ENCODE measurements at places on chromosomes 3 and 15. TPM values are rescaled to one million over a fixed set of nuclear protein-coding genes. Genes with fewer than 3 reads are reported as not detected.
A peak's percentile ranks its signal among the peaks of the same experiment; 100 is the strongest.

DNA sequence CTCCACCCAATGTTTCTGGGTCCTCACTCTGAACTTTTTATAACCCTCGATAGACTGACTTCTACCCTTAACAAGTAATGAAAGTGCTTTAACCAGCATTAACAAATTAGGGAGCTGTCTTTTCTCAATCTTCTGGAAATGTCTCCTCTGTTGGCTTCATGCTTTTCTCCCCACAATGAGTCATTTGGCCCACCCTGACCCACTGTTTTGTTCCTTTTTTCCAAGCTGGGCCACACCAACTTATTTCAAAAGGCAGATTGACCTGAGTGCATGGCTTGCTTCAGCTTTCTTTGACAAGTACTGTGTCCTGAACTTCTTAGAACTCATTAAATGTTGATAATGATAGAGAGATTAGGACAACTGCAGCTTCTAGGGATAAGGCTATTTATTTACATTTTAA, 199.6 kb upstream of the SEMA6D start:
- H3K4me1 ChIP-seq, result peaks cover 2% of the 10 kb centered on the region
- no peak overlapping the region for H3K4me3 ChIP-seq
- no peaks in the 10 kb centered on the region for H3K27me3 ChIP-seq
- no peaks in the 10 kb centered on the region for H3K36me3 ChIP-seq

GRCh38 chr15:92616621-92617548, 38.7 kb downstream of the FAM174B start:
- no peaks in the 10 kb centered on the region for H3K36me3 ChIP-seq
- H3K4me1 ChIP-seq, result peaks cover 47% of the 10 kb centered on the region
- H3K27me3 ChIP-seq, result no peaks in the 10 kb centered on the region
- peak overlapping the region; percentile 84 for H3K27ac ChIP-seq

Gene CKMT1B
- not detected for total RNA-seq

Gene COL8A1
- 3,403 TPM for total RNA-seq
